ENCODE measurements at places on chromosomes 5 and 9.
A peak's percentile ranks its signal among the peaks of the same experiment; 100 is the strongest.

DNA sequence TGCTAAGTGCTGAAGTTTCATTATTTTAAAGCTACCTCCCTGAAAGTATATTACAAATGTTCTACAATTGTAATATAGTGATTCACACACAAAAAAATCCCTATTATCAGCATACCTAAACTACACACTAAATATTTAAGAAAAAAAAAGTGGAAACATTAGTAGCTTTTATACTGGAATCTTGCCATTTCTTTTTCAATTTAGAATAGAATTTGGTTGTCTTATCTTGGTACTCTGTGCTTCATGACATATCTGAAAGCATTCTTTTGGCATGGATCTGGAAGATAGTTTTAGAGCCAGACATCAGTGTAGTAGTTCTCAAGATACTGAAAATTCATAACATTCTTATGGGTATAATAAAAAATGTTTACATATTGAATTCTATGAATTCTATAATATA lies 35.0 kb downstream of the SLC1A3 start:
- DNase-seq = no peak

GRCh38 chr5:179325296-179326031 lies 19.8 kb downstream of the ADAMTS2 start:
- DNase-seq = no peak

GRCh38 chr9:36902080-36902716 lies 131.9 kb downstream of the PAX5 start:
- no peak for DNase-seq

DNA sequence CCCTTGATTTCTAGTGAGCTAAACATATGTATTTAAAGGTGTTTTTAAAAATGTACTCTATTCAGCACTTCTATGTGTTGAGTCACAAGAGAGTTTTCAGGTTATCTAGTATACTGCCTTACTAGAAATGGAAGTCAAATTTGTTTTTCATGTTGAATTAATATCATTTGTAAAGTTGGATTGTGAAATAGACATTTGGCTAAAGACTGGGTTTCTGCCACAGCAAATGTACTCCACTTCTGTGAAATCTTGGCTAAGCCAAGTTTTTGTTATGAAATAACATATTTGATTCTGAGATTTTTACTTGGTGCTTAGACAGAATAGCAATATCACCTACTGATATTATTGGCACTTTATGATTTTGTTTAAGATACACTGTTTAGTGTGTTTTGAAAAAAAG lies 106.0 kb downstream of the CWC27 start:
- no peak for DNase-seq

- DNase-seq = no peak
Observed at GRCh38 chr5:44361342-44362001, 27.7 kb downstream of the FGF10 start.

- DNase-seq = no peak
Observed at GRCh38 chr5:135921388-135921787, 25.7 kb upstream of the IL9 start.

DNA sequence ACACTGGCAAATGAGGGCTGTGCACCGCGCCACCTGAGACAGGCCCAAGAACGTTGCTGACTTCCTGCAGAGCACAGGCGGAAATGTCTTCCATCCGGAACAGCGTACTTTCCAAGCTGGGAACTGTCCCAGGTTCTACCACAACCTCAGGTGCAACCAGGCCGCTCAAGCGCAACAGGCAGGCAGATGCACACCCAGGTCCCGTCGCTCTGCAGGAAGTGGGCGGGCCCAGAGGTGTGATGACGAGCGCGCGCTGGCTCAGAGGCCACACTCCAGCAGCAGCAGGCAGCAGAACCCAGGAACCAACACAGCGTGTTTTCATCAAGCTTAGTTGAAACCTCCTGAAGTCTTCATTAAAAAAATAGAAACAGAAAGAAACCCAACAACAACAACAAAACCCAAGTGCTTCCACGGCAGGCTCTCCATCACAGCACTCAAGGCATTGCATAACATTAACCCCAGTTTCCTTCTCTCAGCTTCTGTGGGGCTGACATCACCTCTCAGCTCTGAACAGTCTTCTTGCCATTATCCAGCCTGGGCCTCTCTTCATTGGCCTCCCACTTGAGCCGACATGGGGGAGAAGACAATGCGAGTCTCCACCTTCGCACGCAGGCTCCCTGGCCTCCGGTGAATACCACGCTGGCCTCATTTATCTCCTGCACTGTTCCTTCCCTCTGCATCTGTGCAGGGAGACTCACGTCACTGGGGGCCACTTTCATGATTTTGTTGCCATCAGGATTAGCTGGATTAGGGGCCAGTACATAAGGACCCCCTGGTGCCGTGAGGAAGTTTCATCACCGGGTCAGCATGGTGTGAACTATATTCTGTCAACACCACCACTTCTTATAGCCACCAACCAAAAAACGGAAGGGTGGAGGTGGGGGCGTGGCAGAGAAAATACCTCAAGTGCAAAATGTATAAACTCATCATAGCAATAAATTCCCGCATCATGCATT lies 22.1 kb downstream of the PTCH1 start:
- DNase-seq = peak; percentile 70

DNA sequence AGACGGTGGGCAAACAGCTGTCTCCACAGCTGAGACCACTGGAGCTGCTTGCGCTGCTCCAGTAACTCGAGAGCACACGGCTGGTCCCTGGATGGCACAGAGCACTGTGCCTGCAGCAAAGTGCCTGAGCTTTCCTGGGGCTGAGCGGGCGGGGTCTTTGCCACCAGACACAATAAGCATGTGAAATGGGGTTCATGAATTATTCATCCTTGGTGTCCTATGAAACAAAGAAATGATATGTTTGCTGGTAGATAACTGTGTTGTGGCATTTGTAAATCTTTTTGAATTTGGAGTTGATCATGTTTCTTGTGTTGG lies 151.7 kb upstream of the MPDZ start:
- no peak for DNase-seq

DNA sequence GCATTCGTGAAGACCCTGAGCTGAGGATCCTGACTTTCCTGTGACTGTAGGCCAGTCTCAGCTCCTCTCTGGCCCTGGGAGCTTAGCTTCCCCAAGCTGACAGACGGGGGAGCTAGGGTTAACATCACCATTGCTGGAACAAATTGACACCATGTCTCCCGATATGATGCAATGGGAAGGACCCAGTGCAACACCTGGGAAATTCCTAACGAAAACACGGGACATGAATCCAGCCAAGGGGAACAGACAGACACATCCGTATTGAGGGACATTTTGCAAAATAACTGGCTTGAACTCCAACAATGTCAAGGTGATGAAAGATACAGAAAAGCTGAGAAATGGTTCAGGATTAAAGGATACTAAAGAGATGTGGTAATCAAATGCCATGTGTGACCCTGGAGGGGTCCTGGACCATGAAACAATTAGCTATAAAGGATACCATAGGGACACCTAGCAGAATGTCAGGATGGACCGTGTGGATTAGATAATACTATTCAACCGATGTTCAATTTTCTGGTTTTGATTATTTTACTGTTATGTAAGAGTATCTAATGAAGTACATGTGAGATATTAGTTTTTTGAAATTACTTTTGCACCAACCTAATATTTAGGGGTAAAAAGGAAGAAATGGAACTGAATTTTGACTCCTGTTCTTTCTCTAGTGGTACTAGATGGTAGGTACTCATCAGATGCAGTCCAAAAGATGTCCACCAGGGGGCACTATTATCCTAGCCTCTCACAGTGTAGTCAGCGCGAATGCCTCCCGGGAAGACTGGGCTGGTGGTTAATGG lies 52.7 kb downstream of the NDST1 start:
- DNase-seq = peak; percentile 64

DNA sequence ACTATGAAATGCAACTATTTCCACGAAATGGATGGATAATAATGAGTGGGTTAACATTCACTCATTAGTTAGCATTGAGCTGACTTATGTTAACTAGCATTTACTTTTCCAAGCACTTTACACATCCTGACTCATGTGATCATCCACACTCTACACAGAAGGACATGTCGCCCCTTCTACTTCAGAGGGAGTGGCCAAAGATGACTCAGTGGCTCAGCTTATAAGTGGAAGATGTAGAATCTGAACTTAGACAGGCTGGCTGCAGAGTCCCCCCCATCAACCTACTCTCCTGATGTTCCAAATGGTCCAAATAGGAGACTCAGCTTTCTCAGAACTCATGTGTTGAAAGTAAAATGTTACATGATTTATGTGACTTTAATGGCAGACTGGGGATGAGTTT lies 146.0 kb downstream of the ADCY2 start:
- no peak for DNase-seq

GRCh38 chr9:77218612-77219011 lies 41.3 kb downstream of the VPS13A start:
- DNase-seq = no peak

DNA sequence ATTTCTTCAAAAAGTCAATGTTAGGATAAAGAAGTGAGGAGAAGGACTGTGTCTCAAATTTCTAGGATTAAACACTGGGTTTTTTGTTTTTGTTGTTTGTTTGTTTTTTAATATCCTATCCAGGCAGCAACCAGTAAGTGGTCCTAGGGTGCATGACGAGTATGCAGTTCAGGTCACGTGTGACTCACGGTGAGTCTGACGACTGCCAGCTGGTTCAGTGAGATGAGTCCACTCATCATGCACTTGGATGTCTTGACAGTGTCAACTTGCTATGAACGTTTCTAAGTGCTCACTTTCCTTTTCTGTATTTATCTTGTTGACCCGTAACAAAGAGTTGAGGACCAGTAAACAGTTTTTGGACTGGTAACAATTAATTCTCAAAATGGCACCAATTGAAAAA lies 32.7 kb downstream of the ATG10 start:
- no peak for DNase-seq

GRCh38 chr5:66974256-66974655 lies 222.3 kb downstream of the CD180 start:
- no peak for DNase-seq

DNA sequence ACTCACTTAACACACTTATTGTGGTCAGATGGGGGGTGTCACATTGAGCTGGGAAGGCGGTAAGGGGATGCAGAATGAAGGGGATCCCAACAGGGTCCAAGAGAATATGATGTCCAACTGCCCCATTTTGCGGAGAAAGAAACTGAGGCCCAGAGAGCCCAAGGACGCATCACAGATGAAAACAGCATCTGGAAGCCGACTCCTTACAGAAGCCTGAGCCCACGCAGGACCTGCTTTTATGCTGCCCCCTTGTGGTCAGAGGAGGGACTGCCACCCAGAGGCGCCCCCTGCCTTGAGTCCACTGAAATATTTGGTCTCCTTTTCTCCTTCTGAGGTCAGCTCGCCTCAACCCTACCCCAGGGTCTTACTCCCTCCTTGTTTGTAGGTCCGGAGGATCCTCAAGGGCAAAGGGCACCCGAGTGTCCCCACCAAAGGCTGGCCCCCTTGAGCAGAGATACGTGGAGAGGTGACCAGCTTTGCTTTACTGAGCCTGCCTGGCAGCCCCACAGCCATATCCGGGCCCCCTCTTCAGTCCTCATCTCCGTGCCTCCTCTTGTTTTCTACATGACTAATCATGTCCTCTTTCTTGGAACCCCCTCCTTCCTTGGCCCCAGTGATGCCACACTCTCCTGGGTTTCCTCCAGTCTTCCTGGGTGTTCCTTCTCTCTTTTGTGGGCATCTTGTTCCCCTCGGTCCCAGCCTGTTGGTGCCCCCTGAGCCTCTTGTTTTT lies 30.0 kb upstream of the TTLL11 start:
- DNase-seq = peak; percentile 62

- no peak for DNase-seq
Observed at GRCh38 chr5:127011153-127011552, 19.2 kb downstream of the MARCHF3 start.

GRCh38 chr5:14439087-14439871 lies 142.3 kb upstream of the OTULINL start:
- DNase-seq = no peak

GRCh38 chr9:101443364-101443771 lies 7.8 kb upstream of the ALDOB start:
- no peak for DNase-seq

- DNase-seq = no peak
Observed at GRCh38 chr5:154534457-154535050, 56.5 kb upstream of the HAND1 start.

DNA sequence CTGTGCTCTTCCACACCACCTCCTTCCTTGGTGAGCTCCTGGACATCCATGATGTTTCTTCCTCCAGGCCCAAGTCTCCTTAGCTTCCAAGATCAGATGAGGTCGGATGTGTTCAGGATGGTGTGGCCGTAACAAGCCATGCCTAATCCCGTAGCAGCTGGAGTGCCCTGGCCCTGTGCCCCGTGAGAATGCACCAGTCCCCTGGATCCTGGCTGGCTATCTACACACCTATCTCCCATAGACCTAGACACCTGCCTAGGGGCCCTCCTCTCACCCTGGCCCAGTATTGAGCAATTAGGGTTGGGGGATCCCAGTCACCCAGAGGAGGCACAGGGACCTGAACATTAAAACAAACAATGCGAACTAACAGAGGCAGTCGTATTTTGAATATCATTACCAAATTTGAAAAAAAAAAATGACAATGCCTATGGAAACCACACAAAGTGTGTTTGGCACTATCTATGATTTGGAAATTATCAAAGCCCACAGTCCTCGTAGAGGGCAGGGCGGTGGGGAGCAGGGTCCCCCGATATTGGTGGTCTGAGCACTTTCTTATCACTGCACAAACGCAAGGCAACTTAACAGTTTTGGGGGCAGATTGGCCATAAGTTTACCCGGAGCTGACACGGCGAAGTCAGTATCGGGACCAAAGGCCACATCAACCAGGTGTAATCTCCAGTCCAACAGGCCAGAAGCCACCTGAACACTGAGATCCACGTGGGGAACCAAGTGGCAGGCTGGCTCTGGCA lies 13.2 kb downstream of the ENG start:
- DNase-seq = no peak

- DNase-seq = no peak
Observed at GRCh38 chr5:3006961-3007551, 255.6 kb upstream of the IRX2 start.

DNA sequence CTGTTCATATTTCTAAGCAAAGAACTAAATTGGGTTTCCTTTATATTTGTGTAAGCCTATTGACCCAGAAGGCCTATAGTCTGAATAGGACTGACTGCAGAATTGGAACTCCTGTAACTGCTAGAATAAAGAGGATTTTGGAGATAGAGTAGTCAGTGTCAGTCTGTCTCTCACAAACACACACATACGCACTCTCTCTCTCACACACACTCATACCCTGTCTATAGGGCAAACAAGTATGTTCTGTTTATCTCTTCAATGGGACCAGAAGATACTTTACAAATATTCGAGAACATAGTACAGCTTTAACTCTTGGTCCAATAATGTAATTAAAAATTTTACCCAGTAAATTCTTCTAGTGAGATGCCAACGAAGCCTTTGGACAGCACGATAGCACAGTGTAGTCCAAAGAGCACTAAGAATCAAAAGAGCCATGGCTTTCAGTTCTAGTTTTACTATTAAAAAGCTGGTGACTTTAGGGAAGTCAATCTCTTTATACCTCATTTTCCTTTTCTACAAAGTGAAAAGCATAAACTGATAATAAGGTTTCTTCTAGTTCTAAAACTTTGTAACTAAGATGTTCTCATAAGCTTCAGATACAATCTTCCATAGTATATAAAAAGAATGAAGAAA lies 19.3 kb downstream of the ABHD17B start:
- no peak for DNase-seq

- DNase-seq = no peak
Observed at GRCh38 chr5:135564331-135564730, 14.5 kb downstream of the CXCL14 start.

All from stimulated activated CD4-positive, alpha-beta T cell treated with anti-CD3 and anti-CD28 coated beads, Interleukin-12 subunit alpha, Interleukin-12 subunit beta, amount 100 ng/mL, for 48 hours (primary cell).